ENCODE measurements at places on chromosomes 1 and 21.

DNA sequence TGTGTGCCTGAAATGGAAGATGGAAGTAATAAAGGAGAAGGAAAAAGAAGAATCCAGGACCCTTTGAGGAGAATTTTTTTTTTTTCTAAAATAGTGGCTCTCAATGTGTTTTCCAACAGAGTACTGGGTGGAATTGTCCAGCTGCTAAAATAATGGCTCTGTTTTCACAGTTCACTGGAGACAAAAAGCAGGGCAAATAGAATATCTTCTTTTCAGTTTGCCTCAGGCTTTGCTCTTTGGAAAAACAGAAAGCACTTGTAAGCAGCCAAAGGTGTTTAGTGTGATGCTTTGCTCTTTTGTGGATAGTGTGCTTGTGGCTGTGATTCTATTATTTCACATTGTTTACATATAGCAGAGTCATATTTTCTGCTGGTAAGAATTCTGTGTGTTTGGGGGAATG is 77.4 kb upstream of the MROH9 start:
- no peak for DNase-seq

GRCh38 chr1:116832932-116833578 is 76.7 kb upstream of the PTGFRN start:
- DNase-seq: no peak

DNA sequence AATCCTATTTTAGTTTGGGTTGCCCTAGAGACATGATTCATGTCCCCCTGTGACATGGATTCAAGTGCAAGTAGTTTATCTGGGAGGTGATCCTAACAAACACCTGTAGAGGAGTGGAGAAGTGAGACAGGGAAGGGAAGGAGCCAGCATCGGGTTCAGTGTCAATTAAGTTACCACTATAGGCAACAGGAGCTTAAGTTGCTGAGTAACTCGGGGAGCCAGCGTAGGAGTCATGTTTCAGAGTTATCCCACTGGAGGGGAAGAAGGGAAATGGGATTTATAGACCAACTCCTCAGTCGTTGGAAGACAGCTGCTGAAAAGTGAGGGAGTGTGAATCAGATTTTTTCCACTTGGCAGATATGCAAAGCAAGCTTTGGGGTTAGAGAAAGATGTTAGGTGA is 54.9 kb downstream of the SLC30A7 start:
- no peak for DNase-seq

DNA sequence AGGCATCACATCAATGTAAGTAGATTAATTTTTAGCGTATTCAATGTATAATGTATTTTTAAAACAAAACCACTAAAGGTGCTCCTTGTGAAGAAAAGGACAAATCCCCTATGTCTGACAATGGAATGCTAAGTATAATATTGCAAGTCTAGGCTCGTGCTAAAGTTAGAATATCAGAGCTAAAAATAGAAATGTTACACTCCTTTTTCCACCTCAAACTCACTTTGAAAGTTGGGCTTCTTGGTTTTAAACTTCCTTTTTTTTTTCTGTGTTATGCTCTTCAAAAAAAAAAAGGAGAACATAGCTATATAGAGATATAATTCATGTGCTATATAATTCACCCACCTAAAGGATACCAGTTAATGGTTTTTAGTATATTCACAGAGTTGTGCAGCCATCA is 3.6 kb upstream of the SERBP1 start:
- no peak for DNase-seq

DNA sequence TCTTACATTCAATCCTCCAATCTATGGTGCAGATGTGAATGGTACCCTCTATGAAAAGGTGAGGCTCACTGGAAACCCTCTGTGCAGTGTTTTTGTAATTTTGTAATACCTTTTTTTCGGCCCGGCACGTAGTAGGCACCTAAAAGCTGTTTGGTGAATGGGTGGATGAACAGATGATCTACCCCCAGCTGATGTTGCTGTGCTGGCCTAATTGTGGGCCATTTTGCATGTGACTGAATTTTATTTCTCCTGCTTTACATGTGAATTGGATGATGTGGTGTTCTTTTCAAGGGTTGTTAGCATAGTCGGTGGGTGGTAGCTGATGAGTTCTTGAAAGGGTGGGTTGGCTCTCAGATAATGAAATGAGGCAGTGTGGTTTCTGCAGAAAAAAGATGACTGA is 10.4 kb downstream of the KDM4A start:
- DNase-seq: no peak

GRCh38 chr1:37724575-37724974 is 32.3 kb downstream of the CDCA8 start:
- no peak for DNase-seq

- peak; percentile 54 for DNase-seq
These were observed 1.1 kb downstream of the HSF2BP start for GRCh38 chr21:43658088-43658741.

DNA sequence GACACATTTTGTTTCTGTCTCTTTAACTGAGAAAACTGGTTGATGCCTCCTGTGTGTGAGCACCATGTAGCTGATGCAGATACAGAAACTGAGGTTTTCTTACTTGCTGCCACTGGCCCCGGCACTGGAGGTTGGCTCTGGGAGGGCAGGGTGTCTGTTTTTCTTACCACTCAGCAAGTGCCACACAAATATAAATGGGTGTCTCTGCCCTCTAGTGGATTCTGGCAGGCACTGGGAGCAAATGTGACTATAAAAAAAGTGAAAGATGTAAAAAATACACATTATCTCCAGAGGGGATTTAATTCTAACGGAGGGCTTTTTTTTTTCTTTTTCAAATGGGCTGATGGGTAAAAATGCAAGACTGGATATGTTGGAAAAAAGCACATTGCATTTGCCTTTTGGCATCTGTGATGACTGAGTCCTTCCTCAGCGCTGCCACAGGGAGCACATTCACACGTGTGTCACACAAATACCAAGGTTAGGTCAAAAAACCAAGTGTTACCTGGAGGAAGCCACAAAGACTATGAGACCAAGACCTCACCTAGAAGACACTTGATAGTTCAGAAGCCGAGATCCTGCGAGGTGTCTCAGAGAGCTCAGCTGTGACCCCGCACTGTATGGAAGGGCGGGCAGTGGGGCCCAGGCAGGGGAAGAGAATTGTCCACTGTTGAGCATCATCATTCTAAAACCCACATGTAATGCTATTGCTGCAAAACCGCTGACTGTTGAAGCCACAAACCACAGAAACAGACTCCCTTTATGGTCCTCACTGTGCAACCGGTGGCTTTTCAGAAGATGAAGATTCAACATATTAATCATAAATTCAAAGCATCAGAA is 18.9 kb downstream of the PGBD2 start:
- DNase-seq: no peak

DNA sequence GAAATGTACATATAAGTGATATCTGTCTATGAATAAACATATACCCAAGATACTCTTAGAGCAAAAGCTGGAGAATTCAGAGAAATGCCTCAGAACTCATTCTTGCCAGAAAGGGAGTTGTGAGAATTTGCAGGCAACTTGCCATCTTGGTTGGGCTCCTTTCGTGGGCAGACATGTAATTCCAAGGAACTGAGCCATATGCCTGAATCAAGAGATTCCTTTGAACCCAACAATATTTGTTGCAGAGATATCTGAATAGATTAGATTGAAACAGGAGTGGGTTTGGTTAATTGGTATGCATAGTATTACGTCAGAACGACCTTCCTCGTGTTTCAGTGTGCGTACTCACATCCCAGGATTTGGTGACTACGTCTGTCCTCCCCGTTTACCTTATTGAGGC is 67.0 kb downstream of the TGFB2 start:
- DNase-seq: no peak

- DNase-seq: peak; percentile 12
These were observed 62.4 kb downstream of the CD247 start for GRCh38 chr1:167455786-167456446.

DNA sequence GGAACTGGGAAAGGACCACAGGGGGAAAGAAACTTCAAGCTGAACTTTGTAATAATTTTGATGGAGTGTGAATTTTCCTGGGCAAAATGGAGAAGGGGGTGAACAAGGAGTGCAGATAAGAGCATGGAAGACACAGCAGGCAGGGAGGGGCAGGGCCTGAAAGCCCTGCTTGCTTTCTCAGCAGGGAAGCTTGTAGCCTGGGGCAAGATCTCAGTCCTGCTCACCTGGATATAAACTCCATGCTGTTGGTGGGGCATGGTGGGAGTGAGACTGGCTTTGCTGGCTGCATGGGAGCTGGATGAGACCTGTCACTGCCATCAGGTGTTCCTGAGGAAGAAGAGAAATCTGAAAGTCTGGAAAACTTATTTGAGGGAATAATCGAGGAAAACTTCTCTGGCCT is 58.7 kb upstream of the RC3H1 start:
- peak; percentile 53 for DNase-seq

DNA sequence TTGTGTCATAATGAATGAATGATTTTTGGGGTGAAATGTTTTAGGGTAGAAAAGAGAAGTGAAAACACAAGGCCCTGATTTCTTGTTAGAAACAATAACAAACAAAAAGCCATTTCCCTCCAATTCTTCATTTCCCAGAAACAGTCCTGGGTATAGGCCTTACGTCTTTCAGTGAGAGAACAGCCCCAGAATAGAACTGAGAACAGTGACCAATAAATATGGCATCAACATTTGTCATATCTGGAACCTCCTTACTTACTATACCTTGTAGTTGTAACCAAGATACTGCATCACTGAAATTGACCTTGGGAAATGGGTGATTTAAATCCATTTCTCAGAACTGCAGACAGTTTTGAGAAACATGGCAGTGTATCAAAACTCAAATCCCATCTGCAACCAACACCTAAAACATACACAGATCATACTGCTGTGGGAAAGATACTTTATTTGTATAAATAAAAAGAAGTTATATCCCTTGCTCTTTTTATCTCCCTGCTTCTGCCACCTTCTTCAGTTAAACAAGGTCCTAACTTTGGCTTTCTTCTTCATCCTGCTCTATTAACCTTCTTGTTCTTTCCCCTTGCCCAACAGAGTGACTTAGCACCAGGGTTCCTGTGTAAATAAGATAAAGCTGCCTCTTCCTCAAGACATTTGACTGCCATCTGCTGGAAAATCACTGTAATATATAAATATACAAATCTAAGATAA is 19.5 kb downstream of the XKR8 start:
- DNase-seq: peak; percentile 71

GRCh38 chr1:163361123-163361934 is 39.6 kb downstream of the NUF2 start:
- no peak for DNase-seq

GRCh38 chr1:67988066-67988465 is 62.4 kb downstream of the DIRAS3 start:
- DNase-seq: no peak

- no peak for DNase-seq
These were observed 39.9 kb upstream of the TARBP1 start for GRCh38 chr1:234518876-234519275.

- no peak for DNase-seq
These were observed 9.1 kb upstream of the CDK18 start for GRCh38 chr1:205495237-205495823.

GRCh38 chr1:187839873-187840272 is 1011.1 kb downstream of the PLA2G4A start:
- DNase-seq: no peak

GRCh38 chr1:7497107-7497637 is 273.9 kb upstream of the VAMP3 start:
- DNase-seq: no peak

- no peak for DNase-seq
These were observed 1.5 kb upstream of the C2CD4D start for GRCh38 chr1:151841141-151841540.

DNA sequence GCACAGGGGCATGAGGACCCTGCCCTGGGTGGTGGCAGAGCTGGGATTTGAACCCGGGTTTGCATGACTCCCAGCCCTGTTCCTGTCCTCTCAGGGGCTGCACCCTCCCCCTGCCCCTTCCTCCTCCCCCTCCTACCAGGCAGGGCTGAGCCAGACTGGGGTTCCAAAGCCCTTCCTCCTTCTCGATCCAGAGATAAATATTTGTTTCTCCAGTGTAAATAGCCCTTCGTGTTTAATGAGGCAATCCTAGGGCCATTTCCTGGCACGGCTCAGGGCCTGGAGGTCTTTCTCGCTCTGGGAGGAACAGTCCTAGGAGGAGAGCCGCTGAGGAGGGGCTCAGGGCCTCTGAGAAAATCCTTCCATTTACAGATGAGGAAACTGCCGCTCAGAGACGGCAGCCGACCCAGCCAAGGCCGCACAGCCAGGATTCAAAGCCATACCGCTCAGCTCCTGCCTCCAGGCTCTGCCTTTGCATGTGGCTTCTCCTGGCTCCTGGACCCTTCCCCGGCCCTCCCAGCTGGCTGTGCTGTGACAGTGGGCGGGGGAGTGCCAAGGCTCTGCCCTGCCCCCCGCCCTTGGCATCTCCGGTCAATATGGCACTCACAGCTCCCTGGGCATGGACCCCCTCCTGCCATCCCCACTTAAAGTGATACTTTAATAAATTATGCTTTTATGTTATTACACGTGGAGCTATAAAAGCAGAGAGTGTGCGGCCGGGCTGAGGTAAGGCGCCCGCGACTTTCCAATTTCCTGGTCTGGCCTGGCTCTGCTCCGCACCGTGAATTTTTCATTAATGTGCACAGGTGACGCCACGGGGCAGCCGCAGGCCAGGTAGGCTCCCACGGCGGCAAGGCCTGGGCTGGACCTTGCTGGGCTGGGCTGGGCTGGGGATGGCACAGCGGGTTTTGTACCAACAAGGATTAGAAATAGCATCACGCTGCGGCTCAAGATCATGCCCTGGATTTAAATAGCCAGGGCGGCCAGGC is 114.7 kb upstream of the WNT4 start:
- no peak for DNase-seq

DNA sequence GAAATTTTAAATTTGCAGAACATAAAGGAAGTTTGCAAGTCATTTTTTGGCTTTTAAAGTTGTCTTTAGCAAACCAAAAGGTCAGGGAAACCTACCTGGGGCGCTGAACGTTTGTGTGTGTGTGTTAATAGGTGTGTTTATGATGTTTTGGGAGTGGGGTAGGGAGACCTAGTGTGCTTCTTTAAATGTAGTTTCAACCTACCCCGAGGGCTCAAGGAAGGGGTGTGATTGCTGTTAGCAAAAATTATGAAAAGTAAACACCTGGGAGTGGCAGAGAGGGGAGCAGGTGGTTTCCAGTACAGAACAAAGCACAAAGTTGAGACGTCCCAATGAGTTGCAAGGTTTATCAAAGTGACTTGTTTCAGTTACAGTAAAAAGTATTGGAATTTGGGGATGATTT is 58.7 kb upstream of the WDR26 start:
- no peak for DNase-seq

GRCh38 chr1:218357211-218357892 is 12.2 kb downstream of the TGFB2 start:
- peak; percentile 53 for DNase-seq

GRCh38 chr1:39103328-39104157 is 77.4 kb downstream of the NDUFS5 start:
- peak; percentile 65 for DNase-seq

DNA sequence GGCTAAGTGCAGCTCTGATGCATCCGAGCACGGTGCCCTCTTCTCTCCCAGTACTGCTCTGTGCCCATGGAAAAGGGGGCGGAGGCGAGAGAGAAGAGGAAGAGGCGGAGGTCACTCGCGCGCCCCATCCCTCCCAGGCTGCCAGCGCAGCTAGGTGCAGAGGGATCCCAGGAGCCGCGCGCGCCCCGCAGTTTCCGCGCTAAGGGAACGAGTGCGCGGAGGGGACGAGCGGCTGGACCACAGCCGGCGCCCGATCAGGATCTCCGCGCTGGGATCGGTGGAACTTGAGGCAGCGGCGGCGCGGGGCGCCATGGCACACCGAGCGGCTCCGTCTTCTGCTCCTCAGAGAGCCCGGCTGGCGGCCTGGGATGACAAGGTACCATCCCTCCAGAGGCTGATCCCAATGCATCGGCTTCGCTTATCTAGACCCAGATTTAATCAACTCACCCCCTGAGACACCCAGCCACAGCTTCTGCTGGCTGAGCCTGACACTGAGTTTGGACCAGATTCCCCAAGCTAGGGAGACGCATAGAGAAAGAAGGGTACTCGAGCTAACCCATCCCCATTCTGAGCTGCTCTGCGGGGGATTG is at the start of gene PTGFR:
Gene PTGFR, plus strand, starts transcription at position 114 of the 590 bp plus-strand sequence. CDS start 1,770 bp downstream, outside the sequence.
- DNase-seq: no peak

GRCh38 chr1:246162560-246162959 is 344.5 kb downstream of the SMYD3 start:
- no peak for DNase-seq

Measured in trophoblast cell (in vitro differentiated cells and primary cell).